Activated CD4-positive, alpha-beta memory T cell treated with anti-CD3 and anti-CD28 coated beads, Interleukin-2, amount 10 ng/mL, durations not matched to agents 7 days and 5 days (primary cell): ENCODE measurements at places on chromosomes 6 and 20. TPM values are rescaled to one million over a fixed set of nuclear protein-coding genes. Genes with fewer than 3 reads are reported as not detected.

DNA sequence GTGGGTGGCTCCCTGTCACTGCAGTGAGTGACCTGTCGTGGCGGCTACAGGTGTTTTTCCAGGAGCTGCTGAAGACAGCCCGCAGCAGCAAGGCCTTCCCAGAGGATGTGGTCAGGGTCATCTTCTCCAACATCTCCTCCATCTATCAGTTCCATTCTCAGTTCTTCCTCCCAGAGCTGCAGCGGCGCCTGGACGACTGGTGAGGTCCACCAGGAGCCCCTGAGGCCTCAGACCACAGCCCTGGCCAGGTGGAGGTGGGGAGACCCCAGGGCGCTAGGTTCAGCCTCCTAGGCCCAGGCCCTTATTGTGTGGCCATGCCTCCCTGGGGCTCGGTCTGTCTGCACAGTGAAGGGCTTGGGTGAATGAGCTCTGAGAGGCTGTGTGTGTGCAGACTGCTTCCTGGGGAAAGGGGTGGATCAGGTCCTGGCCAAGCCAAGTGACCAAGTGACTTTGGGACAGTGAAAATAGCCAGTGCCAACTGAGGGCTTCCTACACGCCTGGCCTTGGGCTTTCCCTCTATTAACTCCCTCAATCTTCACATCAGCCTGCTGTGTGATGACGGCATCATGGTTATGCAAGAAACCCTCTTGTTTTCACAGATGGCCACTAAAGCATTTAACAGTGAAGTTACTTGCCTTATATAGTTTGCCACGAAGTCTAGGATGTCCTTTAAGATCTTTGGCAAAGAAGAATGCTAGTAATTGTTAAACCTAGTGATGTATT, 6.4 kb downstream of the FGD2 start:
- DNase-seq: no peak

- DNase-seq: no peak
Observed at GRCh38 chr6:35282472-35282871, 15.1 kb upstream of the DEF6 start.

GRCh38 chr20:19858466-19859371, 100.7 kb downstream of the RIN2 start:
- no peak for DNase-seq

SIRPG gene
- 111 TPM for total RNA-seq

FLRT3 gene
- not detected for total RNA-seq

GPX6 gene
- total RNA-seq: not detected
